ENCODE measurements at places on chromosomes 1 and 21.
A peak's percentile ranks its signal among the peaks of the same experiment; 100 is the strongest.

DNA sequence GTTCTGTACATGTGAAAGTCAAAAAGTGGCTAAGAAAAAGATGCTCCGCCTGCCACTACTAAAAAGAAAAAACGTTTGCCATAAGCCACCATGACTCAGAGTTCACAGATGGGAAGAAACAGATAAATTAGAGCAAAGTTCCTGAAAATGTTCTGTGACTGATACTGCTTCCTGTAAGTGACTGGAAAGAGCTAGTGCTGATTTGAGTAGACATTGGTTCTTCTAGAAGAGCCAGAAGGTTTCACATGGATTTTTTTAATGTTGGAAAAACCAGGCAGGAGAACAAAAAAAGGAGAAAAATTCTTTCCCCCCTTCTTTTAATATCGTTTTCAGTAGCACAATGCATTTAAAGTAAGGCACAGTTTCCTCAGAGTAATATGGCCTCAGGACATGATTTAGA lies 221.4 kb downstream of the HLX start:
- peak; percentile 90 for DNase-seq

DNA sequence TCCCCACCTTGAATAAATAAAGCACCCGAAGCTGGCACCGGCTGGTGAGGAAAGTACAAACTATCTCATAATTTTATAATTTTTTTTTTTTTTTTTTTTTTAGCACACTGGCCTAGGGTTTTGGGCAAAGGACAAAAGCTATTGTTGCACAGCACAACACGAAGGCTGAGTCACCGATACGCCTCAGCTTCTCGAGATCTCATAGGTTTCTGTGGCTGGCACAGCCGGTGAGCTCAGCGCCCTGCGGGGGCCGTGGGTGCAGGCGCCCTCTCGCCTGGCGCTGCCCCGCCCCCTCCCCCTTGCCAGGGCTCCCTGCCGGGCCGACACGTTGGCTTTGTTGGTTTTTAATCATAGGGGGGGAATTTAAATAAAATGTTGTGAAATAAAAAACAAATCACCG lies 17.2 kb downstream of the CASZ1 start:
- no peak for DNase-seq

- peak; percentile 26 for DNase-seq
Observed at GRCh38 chr21:38985568-38986378, 180.0 kb downstream of the ETS2 start.

GRCh38 chr1:85816606-85817005 lies 108.4 kb upstream of the ZNHIT6 start:
- DNase-seq: no peak

DNA sequence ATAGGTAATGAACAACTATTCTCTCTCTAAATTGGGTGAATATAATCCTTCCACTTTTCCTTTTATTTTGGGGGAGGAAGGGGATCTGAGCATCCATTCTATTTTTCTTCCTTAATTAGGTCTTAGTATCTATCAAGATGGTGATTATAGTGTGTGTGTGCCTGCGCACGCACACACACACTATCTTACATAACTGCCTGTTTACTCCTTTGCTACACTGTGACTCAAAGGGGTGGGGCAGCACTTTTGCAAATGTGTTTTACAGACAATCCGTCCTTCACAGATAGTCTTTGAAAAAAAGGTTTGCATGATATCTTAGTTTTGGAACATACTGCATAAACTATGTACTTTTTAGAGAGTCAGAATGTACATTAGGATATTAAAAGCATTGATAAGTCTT lies 191.5 kb downstream of the SDCCAG8 start:
- DNase-seq: peak; percentile 35

GRCh38 chr1:27725374-27726172 lies at the start of gene FAM76A:
TSS of gene FAM76A (plus strand) at chr1:27725961. CDS start at chr1:27726081, 120 bp downstream.
- peak; percentile 98 for DNase-seq

- peak; percentile 36 for DNase-seq
Observed at GRCh38 chr1:181126871-181127587, 38.5 kb downstream of the IER5 start.

GRCh38 chr1:10528066-10529014 lies 53.6 kb downstream of the PEX14 start:
- peak; percentile 92 for DNase-seq

- no peak for DNase-seq
Observed at GRCh38 chr1:10957133-10957532, 55.3 kb upstream of the TARDBP start.

- DNase-seq: no peak
Observed at GRCh38 chr1:101859941-101860340, 136.8 kb downstream of the OLFM3 start.

- DNase-seq: peak; percentile 7
Observed at GRCh38 chr1:223199094-223199647, 56.1 kb upstream of the TLR5 start.

- DNase-seq: no peak
Observed at GRCh38 chr1:175073061-175073460, 5.4 kb downstream of the TNN start.

DNA sequence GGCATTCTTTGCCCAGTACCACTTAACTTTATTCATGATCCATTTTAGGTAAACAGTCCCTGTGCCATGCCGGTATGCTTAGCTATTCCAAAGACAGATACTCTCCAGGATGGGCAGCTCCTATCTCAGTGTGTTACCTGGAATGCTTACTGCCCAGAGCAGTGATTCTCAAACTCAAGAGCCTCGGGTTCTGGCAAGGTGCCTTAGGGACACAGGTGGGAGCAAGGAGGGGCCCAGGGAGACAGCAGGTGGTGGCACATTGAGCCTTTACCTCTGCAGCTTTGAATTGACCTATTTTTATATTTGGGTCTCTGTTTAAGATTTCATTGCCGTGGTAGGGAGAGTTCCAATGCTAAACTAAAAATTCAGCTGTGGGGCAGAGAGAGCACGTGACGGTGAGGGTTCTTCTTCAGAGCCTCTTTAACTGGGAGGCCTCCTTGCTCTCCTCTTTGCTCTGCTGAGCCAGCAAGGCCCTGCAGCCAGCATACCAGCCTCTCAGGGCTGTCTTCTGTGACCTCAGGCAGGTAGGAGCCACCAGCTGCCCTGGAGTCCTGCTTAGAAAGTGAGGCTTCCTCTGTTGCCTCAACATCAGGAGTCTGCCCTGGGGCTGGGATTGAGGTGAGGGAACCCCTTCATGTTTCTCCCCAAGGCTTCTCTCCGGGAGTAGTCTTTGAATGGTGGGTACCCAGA lies 20.2 kb downstream of the PHGDH start:
- no peak for DNase-seq

- peak; percentile 38 for DNase-seq
Observed at GRCh38 chr1:71080230-71080738, 551 bp downstream of the ZRANB2 start.

DNA sequence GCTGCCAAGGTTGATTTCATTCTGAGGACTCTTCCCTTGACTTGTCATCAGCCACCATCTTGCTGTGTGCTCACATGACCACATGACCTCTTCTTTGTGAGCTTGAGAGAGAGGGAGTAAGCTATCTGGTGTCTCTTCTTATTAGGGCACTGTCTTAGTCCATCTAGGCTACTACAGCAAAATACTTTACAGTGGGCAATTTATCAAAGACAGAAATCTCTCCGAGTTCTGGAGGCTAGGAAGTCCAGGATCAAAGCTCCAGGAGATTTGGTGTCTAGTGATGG lies 11.9 kb upstream of the RPS6KA1 start:
- DNase-seq: no peak

DNA sequence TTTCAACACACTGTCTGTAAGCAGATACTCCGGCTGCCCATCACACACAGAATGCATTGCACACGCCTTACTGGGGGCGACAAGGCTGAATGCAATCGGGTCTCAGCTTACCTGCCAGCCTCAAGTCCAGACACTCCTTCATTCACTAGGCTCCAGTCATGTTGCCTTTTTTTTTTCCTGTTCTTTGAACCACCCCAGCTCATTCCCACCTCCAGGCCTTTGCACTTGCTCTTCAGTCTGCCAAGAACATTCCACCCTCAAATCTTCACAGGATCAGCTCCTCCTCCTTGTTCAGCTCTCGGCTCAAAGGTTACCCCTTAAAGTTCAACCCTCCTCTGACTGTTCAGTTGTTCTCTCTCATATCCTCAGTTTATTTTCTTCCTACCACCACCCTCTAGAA lies 181.9 kb upstream of the ESRRG start:
- DNase-seq: no peak

GRCh38 chr21:28641731-28642130 lies 350.9 kb downstream of the LTN1 start:
- no peak for DNase-seq

- peak; percentile 36 for DNase-seq
Observed at GRCh38 chr1:21672478-21673276, 3.5 kb upstream of the RAP1GAP start.

- DNase-seq: peak; percentile 89
Observed at GRCh38 chr1:150149271-150150132, at the start of gene PLEKHO1. TSS of gene PLEKHO1 (plus strand) at chr1:150149916. CDS start at chr1:150150258, 342 bp downstream.

DNA sequence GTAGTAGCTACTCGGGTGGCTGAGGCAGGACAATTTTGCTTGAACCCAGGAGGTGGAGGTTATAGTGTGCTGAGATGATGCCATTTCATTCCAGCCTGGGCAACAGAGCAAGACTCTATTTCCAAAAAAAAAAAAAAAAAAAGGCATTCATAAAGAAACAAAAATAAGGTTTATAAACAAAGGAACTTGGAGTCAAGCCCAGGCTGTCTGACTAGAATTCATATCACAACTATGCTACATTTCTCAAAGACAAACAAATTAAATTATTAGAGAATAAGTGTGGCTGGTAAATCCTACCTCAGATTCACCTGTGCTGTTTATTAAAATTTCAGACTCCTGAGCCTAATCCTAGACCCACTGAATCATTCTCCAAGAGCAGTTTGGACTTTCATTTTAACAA lies 4.2 kb downstream of the GCLM start:
- no peak for DNase-seq

- DNase-seq: no peak
Observed at GRCh38 chr1:89800022-89800655, 20.7 kb upstream of the LRRC8D start.

Data from ELR (cell line).